ENCODE measurements at places on chromosomes 3 and 15.

DNA sequence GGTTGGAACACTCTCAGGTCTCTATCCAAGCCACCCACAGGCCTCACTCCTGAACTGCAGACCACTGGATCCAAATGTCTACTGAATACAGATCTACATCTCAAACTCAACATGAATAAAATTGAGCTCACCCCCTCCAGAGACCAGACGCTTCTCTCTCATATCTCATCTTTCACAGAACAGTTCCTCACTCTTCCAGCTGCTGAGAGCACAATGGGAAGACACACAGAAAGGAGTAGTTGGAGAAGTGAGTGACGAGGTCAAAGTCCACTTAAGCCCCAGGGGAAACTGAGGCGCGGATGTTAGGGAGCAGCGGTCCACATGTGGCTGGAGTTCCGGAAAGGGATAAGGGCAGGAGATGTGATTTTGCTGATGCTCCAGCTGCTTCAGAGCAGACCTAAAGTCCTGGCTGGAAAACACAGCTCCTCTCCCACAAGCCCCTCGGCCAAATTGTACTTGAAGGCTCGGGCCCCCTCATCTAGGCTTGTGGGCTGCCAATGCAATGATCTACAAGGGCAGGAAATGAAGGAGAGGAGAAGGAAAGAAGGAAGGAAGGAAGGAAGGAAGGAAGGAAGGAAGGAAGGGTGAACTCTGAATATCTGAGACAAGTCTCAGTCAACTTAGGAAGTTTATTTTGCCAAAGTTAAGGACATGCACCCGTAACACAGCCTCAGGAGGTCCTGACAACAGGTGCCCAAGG lies 211.2 kb upstream of the TLE3 start:
- DNase-seq, result no peak

DNA sequence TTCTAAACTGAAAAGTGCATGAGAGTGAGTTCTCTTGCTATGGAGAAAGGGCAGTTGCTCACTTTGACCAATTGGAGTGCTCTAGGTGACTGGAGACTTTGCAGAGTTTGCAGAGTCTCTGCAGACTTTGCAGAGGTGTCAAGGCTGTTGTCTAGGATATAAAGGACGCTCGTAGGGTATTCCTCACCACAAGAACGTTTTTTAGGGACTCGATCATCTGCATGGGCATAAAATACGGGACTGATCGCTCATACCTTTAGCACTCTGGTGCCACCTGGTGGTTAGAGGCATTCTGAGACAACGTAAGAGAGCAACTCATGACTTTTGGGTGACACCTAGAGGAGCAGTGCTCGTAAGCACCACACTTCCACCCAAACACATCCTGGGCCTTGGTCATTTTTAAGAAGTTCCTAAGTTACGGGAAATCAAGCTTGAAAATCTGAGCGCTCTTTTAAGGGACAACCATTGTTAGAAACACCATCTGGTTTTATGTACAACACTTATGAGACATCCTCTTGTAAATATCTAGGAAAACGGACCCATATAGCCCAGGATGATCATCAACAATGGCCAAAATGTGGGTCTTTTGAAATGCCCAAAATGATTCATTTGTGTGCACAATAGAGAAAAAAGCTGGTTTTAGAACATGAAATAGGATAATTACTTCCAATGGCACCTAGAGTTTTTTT lies 51.6 kb upstream of the XCR1 start:
- DNase-seq, result peak; percentile 67

DNA sequence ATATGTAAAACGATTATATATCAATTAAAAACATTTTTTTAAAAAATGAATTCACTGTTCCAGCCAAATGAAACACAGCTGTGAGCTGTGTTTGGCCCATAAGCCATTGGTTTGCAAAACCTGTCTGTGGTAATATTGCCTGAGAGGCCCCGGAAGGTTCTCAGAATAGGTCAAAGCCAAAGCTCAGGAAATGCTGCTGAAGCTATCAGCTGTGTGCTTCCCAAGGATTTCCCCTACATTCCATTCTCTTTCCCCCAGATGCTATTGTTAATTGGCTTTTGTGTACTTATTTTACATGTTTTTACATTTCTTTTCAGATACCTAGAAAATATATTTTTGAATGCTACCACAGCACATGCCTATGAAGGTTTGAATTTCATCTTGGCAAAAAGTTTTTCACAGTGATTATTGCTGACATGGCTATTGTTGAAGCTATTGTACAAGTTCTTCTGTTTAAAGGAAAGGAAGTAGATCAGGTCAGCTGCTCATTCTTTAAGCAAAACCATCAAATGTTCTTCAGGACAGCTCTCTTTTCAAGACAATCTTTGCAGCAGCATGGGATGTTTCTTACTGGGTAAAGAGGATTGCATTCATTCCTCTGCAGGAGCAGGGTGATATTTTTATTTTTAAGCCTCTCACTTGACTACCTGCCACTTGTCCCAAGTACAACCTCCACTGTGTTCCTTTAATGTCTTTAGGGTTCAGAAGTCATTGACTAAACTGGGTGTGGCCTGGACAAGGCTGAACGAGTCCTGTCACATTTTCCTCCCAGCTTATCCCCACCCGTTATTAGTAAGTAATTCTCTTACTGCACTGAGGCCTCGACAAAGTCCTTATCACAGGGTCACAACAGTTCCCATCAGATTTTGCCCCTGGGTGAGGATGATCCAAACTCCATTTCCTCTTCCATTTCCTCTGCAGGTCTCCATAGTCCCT lies 26.3 kb upstream of the BNC1 start:
- DNase-seq, result no peak

GRCh38 chr15:68469162-68470048 lies 37.4 kb upstream of the ITGA11 start:
- DNase-seq, result no peak

DNA sequence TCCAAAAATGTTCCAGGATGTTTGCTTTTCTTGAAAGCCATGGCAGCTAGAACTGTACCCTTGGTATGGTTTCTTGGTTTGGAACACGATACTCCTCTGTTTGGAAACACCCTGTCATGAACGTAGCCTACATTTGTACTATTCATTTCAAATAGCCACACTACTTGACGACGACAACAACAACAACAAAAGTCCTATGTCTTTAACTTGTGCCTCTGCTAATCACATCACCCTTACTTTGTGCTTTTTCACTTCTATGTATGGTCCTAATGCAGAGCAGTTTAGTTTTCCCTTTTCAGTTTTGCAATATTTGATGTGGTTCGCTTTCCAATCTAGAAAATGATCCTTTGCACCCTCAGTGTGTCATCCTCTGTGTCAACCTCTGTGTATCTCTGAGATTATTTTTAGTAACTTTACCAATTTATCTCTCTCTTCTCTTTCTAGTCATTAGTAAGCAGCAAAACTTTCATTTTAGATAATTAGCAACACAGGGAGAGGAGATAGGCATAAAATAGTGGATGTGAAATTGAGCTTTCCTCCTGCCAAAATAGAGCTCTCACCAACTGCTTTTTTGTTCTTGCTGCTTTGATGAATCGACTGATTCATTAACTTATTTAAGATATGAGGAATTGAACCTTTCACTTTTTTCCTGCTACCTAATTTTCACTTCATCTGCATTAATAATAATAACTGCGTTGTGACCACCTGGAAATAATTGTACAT lies 44.1 kb upstream of the TP63 start:
- no peak for DNase-seq

GRCh38 chr15:87877114-87877810 lies 379.3 kb downstream of the NTRK3 start:
- DNase-seq, result no peak

Measured in RWPE1 (cell line).